ENCODE measurements at places on chromosomes 5 and 9.

- DNase-seq, result no peak
These were observed 52.0 kb downstream of the ITGA2 start for GRCh38 chr5:53041071-53041692.

- DNase-seq, result no peak
These were observed 170.8 kb upstream of the MSX2 start for GRCh38 chr5:174553556-174553955.

- DNase-seq, result no peak
These were observed 25.6 kb upstream of the TUSC1 start for GRCh38 chr9:25703701-25704357.

DNA sequence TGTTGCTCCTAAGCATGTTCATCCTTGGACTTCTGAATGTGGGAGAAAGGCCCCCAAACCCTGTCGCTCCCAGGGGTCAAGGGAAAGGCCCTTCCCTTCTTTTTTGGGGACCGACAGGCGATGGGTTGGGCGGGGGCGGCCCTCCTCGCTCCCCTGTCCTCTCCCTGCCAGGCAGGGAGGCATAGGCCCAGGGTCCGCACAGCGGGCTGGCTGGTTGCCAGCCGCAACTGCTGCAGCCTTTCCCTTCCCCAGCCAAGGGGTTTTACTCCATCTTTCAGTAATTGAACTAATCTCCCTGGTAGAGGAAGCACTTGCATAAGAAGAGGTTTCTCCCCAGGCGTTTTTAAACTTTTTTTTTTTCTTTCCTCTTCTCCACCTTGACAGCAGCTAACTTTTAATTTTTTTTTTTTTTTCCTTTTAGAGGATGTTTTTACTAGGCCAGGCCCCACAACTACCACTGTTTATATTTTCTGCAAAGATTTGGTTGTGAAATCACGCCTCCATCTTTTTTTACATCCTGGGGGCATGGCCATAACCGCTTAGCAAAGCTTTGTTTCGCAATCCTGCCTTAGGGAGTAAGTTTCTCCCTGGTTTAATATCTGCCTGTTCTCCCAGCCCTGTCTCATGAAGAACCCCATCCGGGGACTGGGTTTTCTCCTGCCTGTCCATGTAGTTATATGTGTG, 216.9 kb upstream of the ZNF608 start:
- DNase-seq, result peak; percentile 49

DNA sequence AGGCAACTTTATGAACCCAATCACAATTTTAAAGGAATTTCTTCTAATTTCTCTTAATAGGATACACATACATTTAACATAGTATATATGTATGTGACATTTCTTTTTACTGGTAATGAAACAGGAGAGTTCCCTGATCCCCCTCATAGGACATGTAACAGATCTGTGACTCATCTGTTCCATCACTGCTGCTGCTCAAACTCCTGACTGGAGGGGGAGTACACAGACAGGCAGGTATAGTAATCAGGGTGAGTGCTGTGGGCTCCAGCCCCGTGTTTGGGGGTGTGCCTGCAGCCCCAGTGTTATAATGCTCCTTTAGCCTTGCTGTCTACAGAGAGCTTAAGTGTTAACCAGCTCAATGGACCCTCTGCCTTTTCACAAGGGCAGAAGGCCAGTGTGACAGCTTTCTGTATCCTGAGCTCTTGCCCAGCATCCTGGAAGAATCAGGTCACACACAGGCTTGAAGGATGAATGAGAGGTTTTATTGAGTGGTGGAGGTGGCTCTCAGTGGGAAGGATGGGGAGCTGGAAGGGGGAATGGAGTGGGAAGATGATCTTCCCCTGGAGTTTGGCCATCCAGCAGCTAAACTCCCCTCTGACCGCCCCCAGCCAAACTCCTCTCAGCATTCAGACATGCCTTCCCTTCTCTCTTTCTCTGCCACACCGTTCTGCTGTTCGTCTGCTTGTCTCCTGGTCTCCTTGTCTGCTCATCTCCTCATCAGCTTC, 161.3 kb downstream of the ZNF608 start:
- DNase-seq, result no peak

DNA sequence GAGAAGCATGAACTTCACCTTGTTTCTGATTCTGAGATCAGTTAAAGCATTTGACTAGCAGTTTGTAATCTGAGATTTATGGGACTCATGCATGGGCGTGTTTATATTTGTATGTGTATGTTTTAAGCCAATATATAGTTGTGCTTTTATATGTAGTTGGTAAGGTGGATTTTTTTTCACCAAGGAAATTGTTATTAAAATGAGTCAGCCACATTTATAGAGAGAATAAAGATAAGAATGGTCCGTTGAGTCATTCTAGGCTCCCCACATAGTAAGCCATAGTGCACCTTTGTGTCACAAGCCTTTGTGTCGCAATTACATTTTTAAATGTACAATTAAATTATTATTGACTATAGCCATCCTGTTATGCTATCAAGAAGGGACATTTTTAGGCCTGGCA, 89.0 kb downstream of the NLN start:
- no peak for DNase-seq

DNA sequence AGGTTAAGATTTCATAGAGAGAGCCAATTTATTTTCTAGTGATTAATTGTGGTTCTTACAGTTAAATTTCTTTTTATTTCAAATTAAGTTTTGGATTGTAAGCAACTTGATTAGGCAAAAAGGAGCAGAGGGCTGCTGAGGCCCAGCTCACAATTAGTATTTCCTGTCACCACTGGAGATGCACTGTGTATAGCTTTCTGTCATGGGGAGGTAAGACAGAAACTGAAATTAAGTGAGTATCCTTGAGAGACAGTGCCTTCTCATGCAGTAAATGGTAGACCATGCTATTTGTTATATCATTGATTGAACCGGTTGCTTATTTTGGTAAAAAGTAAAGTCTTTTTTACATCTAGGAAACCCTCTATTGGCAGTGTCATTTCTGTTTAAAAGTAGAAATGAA, 190.7 kb downstream of the CCDC171 start:
- no peak for DNase-seq

DNA sequence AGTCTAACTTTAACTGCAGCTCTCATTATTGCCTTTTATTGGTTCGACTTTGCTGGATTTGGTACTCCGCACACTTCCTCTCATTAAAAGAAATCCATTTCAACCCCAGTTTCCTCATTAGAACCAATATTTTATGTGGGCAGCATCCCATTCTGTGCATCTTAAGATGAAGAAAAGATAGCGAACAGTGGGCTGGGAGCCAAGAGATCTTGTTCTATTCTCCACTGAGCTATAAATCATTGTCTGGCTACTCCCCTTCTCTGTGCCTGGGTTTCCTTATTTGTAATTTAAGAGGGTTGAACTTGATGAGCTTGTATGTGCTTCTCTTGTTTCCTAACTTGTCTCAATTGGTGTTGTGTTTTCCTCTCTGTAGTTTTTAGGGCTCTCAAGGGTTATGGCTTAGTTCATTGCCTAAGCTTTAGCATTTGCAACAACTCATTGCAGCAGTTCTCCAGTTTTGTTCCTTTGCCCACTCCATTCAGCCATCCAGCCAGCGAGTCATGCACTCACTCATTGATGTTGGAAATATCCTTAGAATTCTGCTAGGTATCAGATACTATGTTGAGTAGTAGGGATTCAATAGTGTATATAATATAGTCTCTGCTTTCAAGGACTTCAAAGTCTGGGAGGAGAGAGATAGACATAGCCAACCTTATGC, 273.3 kb upstream of the TNC start:
- DNase-seq, result no peak

- DNase-seq, result no peak
These were observed 95.3 kb downstream of the SPOCK1 start for GRCh38 chr5:137403869-137404268.

- DNase-seq, result no peak
These were observed 6.6 kb downstream of the LCN9 start for GRCh38 chr9:135669616-135670285.

DNA sequence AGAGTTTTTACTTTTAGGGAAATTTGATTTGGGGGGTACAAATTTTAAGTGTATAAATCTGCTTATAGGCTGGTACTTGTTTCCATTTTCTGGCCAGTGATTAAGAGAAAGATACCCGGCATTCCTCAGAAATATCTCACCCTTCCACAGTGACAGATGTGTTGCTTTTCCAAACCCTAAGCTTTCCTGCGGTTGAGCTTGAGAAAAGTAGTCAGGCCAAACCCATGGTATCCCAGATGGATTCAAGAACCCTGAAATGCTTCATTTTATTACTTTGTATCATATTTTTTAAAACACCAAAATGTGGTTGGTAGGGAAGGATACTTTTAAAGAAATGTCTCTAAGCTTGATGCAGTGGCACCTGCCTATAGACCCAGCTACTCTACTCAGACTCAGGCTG, 23.5 kb downstream of the SPTAN1 start:
- DNase-seq, result no peak

DNA sequence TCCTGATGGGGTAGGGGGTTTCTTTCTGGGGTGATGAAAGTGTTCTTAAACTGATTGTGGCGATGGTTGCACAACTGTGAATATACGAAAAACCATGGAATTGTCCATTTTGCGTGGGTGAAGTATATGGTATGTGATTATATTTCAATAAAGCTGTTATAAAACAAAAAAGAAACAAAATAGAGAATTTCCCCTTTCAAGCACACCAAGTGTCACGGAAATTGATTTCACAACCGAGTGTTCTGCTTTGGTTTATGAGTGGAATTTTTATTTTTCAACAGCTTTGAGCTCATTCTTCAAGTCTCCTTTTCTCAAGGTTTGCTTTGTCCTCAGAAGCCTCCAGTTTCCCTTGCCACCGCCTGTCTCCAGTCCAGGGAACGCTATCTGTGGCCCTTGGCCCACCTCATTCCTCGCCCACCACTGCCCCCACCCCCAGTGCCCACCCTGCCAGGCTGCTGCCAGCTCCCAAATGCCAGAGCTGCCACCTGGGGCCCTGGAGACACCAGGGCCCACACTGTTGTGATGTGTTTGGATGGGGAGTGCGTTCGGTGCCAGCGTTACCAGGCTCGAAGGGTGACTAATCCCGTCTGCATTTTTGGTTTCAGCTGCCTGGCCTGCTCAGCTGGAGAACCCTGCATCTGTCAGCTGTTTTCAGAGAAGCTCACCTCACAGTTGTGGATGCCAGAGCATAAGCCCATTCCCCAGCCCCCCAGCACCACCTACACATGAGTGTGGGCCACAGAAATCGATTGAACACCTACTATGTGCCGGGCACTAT, 30.4 kb downstream of the DUSP1 start:
- peak; percentile 84 for DNase-seq

GRCh38 chr9:18926513-18926912, 106.5 kb downstream of the SAXO1 start:
- DNase-seq, result no peak

DNA sequence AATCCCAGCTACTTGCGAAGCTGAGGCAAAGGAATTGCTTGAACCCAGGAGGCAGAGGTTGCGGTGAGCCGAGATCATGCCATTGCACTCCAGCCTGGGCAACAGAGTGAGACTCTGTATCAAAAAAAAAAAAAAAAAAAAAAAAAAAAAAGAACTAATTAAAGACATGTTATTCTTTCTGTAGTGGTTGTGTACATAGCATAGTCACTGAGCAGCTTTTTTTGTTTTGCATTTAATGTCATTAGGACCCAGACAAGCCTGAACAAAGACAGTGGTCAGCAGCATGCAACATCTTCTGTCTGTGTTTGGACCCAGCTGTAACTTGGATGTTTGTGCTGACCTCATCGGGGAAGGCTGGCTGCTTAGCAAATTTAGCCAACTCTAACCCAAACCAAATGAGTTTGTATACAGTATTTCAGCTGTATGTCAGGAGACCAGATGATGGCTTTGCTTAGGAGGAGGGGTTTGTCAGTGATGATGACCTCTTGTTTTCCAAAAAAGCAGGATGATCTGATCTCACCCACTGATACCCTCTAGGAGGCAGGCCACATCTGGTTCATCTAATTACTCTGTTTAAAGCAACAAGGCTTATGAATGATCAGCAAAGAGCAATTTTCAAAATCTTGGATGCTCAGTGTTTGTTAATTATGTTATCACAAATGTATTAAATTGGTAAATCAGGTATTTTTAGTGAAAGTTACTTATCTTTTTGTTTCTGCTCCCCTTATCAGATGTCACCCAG, 39.5 kb downstream of the SNCAIP start:
- no peak for DNase-seq

- DNase-seq, result peak; percentile 7
These were observed 223.8 kb downstream of the SEC61B start for GRCh38 chr9:99445920-99446319.

- DNase-seq, result no peak
These were observed 338.2 kb upstream of the ITGA1 start for GRCh38 chr5:52449516-52449915.

DNA sequence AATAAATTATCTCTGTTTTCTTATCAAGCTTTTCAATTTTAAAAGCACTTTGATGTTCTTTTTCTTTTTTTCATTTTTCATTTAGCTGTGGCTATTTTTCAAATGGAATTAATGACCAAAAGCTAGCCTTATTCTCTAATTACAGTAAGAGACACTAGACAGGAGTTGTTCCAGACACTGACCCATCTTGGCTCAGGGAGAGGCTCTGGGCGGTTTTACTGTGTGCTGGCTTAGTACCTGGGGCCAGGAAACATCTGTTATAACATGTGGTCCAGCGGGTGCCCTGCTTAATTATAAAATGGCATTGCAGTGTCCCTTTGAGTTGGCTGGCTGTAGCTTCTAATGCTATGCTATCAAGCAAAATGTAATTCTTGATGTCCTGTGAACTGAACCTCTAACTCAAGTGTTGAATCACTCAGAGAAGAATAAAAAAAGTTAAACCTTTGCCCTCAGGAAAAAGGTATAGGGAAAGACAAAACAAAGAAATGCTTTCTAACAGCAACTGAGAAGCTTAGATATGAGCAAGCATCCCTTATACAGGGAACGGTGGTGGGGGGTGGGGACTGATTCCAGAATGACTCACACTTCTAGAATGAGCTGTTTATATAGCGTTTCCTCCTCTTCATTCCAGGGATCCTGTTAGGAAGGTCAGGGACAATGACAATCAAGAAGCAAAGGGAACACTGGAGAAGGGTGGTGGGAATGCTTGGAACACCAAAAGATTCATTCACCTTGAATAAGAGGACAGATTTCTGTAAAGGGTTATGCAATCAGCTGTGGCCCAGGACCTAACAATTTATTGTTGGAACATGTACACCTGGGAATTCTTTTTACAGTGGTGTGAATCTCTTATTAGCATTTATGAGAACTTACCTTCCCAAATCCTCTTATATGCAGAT, 58.7 kb upstream of the NFIB start:
- DNase-seq, result peak; percentile 14

GRCh38 chr5:72651109-72651508, 143.9 kb upstream of the ZNF366 start:
- DNase-seq, result no peak

GRCh38 chr9:76730801-76731200, 33.4 kb upstream of the PCA3 start:
- no peak for DNase-seq
